Activated naive CD4-positive, alpha-beta T cell treated with anti-CD3 and anti-CD28 coated beads, Interleukin-2, amount 50 U/mL, for 16 hours (primary cell): ENCODE measurements at places on chromosomes 4 and X.

DNA sequence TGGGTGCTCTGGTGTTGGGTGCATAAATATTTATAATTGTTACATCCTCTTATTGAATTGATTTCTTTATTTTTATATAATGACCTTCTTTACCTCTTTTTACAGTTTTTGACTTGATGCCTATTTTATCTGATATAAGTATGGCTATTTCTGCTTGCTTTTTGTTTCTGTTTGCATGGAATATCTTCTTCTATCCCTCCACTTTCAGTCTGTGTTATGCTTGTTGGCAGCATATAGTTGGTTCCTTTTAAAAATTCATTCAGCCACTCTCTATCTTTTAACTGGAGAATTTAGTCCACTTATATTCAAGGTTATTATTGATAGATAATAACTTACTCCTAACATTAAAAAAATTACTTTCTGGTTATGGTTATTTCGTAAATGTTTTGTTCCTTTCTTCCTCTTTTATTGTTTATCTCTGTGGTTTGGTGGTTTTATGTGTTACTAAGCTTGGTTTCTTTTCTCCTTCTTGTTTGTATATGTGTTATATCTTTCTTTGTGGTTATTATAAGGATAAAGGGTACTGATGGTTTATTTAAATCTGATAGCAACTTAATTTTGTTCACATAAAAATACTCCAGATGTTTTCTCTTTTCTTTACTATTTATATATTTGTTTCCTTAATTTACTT is 69.5 kb downstream of the IL15 start:
- no peak for DNase-seq

GRCh38 chr4:165532976-165533375 is 154.2 kb downstream of the CPE start:
- DNase-seq = no peak

- DNase-seq = no peak
These were observed 53.8 kb downstream of the CXCL1 start for GRCh38 chr4:73922766-73923630.

- DNase-seq = no peak
These were observed 3.2 kb downstream of the SPP1 start for GRCh38 chr4:87978681-87979080.

- no peak for DNase-seq
These were observed 78.5 kb downstream of the SHROOM3 start for GRCh38 chr4:76513482-76513881.

DNA sequence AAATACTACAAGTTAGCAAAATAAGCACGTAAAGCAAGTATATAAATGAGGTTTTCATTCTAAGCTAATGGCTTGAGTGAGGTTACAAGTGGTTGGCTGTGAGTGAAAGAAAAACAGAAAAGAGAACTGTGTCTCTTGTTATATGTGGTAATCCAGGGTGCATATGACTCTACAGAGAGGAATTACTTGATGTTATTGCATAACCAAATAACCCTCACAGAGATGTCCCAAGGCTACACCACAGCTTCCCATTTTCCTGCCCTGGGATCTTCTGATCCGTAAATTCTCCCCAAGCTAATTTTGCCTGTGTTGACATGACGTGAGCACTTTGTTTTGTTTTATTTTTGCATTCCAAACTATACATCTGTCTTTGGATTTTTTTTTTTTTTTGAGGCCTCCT is 470.0 kb upstream of the INTU start:
- DNase-seq = no peak

- DNase-seq = no peak
These were observed 371.2 kb downstream of the AFF2 start for GRCh38 chrX:148871422-148872160.

- DNase-seq = no peak
These were observed 15.9 kb upstream of the XKRX start for GRCh38 chrX:100944601-100945000.

DNA sequence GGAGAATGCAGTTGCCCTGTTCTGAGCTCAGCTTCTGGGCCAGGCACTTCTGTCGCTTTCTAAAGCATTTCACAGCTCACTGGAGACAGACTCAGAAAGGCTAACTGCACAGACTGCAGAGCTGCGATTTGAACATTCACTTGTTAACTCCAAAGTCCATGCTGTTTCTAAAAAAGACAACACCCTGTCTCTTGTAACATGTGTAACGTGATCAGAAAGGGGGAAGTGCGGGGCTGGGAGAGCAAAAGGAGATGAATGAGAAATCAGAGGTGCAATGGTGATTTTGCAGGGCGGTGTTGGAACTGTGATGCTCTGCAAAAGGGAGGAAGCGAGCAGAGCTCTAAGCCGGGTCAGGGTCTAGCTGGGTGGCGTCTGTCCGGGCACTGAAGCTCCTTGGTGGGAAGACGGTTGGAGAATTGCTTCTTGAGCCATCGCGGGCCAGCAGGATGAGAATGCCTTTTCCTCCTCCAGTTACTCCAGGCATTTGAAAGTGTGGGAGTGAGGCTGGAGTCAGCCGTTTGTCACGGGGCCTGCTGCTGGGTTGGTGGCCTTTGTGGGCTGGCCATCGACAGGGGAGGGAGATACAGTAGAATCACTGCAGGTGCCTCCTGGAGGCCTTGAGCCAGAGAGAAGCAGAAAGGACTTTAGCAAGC is 20.3 kb downstream of the TBC1D14 start:
- no peak for DNase-seq
